Activated T-cell treated with anti-CD3 and anti-CD28 coated beads for 4 hours (primary cell): ENCODE measurements at places on chromosomes 5 and 9.

DNA sequence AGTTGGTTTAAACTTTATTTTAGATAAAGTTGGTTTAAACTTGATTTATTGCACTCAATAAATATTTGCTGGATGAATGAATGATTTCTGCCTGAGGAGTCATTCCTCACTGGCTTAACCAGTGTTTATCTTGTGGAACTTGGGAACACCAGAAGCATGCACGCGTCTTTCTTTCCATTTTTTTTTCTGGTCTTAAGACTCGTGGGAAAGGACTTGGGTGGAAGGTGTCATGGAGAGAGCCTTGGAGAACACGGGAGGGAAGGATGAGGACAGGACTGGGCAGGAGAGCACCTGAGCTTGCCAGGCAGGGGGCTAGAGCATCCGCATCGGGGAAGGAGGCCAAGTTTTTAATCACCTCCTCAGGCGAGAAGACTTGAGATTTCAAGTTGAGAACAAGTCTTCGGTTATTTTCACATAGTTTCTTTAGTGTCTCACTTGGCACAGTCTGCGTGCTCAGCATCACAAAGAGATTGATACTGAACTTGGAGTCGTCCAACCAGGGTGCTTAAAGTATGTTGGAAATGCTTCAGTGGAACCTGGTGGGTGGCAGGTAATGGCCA is 144.2 kb downstream of the PDZD2 start:
- no peak for DNase-seq

DNA sequence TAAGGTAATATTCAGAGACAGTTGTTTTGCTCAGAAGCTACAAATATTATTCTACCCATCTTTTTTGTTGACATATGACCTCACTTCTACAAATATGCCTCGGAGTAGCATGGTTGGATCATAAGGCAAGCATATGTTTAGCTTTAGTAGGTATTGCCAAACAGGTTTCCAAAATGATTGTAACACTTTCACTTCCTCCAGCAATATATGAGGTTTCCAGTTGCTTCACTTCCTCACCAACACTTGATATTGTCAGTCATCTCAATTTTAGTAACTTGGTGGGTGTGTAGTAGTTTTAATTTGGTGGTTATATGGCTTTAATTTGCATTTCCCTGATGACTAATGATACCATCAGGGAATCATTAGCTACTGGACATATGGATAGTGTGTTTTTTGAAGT is 46.7 kb downstream of the TNFSF8 start:
- no peak for DNase-seq

GRCh38 chr9:17319864-17320263 is 185.0 kb downstream of the CNTLN start:
- no peak for DNase-seq

DNA sequence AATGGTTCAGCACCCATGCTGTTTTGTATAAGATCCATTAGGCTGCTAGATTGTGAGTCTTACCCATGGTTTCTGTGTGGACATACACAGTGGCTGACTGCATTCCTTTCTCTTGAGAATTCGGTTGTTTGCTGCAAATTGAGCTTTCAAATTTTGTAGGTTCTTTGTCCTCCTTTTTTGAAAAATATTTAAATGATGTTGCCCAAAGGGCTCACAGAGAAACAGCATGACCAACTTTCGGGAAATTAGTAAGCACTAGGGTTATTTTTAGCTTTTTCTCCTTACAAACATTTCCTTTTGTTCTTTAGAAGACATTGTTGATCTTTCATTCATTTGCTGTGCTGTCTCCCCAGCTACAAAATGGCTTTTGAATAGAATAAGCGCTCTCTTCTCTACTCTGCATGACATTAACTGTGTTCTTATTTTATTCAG is 79.4 kb downstream of the NLN start:
- no peak for DNase-seq

GRCh38 chr5:103774721-103775120 is 212.1 kb upstream of the NUDT12 start:
- DNase-seq = no peak

GRCh38 chr9:131084661-131085369 is 11.5 kb upstream of the AIF1L start:
- DNase-seq = no peak

DNA sequence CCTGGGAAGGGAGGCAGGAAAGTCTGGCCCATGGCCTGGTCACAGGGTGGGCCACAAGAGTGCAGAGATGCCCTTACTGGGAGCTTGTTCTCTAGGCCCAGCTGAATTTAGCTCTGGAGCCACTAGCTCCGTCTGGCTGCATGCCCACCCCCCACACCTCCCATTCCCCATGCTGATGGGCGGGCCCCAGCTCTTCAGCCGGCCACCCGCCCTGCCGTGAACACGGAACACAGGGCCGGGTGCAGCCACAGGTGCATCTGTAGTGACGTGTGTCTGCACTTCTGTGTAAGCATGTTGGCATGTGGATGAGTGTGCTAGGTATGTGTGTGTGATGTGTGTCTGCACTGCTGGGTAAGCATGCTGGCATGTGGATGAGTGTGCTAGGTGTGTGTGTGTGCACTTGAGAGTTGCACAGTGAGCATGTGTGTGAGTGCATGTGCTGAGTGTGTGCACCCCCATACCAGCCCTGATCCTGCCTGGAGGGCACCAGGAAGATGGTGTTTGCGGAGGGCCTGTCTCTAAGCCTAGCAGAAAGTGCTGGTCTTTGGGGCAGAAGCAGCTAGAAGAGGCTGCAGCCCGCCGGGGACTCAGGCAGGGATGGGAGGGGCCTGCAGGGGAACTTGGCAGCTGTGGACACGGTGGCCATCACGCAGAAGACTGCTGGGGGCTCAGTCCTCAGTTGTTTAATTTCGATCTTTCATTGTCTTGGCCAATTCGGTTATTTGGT is 136.4 kb downstream of the CACNA1B start:
- no peak for DNase-seq

GRCh38 chr5:143402553-143403333 is 743 bp downstream of the NR3C1 start:
- peak; percentile 19 for DNase-seq

DNA sequence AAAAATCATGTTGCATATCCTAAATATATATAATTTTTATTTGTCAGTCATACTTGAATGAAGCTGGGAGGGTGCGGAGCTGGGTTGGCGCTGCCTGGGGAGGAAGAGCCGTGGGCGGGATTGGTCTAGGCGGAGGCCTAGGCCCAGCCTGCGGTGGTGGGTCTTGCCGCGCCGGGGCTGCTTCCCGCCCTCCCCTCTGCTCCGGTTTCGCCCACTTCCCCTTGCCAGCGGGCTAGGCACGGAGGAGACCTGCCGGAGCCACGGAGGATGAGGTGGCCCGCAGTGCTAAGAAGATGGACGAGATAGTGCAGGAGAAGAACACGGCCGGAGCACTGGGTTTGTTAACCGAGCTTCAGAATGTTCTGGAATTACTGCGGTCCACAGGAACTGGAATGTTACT is 54.0 kb upstream of the IGFBPL1 start:
- DNase-seq = no peak

DNA sequence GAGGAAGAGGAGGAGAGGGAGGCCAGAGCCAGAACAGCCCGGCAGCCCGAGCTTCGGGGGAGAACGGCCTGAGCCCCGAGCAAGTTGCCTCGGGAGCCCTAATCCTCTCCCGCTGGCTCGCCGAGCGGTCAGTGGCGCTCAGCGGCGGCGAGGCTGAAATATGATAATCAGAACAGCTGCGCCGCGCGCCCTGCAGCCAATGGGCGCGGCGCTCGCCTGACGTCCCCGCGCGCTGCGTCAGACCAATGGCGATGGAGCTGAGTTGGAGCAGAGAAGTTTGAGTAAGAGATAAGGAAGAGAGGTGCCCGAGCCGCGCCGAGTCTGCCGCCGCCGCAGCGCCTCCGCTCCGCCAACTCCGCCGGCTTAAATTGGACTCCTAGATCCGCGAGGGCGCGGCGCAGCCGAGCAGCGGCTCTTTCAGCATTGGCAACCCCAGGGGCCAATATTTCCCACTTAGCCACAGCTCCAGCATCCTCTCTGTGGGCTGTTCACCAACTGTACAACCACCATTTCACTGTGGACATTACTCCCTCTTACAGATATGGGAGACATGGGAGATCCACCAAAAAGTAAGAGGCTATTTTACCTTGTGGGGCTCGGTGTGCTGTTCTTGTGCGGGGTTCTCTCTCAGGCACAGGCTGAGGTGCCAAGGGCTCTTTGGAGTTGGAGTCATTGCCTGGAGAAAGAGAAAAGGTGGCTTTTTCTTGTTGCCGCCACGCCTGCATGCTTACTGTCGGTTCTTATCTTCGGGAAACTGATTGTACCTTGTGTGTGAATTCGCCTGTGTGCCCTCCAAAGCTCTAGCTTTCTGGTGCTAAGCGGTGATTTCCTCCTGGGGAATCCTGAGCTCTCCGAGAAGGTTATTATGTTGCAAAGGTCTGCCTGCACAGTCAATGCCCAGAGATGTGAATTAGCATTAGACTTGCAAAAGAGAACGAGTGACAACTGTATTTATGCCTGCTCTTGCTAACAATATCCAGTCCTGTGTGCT is at the start of gene ISL1:
ISL1 (plus strand) TSS at position 318 of the 991 bp plus-strand sequence; CDS start at position 542, 224 bp downstream.
- DNase-seq = no peak

GRCh38 chr9:129013674-129014073 is 14.5 kb downstream of the SH3GLB2 start:
- no peak for DNase-seq

DNA sequence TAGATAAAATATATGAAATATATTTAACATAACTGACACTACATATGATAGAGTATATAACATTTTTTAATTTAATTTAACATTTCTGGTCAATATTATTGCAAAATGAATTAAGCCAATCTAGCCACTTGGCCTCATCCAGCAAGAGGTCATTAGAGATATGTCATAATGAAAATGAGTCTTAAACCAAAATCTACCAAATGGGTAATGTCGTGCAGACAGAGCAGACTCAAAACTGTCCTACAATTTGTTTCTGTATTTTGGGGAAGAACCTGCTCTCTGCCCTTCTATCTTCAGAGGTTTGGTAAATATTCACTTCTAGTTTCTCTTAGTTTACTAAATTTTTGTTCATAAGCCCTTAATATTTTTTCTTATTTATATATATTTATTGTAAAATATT is 61.4 kb downstream of the ARHGEF28 start:
- no peak for DNase-seq

GRCh38 chr9:136014147-136014923 is 53.2 kb upstream of the UBAC1 start:
- no peak for DNase-seq

GRCh38 chr5:1312206-1312605 is 17.3 kb upstream of the TERT start:
- DNase-seq = no peak

DNA sequence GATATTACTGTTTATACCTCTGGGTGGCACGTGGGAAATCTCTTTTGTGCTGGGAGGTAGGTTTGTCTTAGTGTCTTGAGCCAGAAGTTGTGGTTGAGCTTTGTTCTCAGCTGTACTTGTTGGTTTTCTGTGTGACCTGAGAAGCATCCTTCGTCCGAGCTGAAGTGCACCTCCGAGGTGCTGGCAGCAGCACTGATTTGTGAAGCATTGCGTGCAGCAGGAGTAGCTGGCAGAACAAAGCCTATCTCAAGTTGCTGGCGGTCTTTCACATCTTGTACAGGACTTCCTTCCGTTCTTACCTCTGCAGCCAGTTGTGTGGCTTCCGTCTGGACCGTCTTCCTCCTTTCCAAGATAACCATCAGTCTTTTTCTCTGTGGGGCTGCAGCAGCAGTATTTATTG is 4.3 kb downstream of the PRRC2B start:
- DNase-seq = no peak

DNA sequence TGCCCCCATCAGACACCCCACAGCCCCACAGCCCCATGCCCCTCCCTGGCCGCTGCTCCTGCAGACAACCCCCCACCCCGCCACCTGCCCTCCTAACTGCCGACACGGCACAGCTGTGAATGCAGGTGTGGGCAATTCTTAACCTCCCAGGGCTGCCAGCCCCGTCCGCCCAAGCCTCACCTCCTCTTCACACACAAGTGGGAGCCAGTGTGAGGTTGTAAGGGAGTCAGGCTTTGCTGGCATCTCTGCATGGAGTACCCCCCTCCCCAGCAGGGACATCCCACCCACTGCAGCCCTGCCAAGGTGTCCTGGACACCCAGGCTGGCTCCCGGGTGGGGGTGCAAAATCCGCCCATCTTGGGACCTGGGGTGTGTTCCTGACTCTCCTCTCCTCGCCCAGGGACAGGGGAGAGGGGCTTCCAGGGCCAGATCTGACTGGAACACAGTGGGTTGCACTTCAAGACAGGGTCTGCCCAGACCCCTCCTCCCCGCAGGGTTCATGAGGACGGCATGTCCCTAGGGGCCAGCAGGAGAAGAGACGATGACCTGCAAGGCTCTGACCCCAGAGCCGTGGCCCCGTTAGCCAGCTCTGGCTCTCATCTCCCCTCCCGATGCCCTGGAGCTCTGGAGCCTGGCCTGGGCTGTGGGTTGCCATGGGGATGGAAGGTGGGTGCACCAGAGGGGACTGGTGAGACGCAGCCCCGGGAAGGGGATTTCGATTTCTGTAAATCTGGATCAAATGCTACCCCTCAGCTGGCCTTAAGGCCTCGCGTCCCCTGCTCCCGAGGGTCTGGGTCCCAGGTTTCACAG is 34.4 kb downstream of the SARDH start:
- no peak for DNase-seq

- no peak for DNase-seq
These were observed 25.6 kb downstream of the CSF2 start for GRCh38 chr5:132099076-132099748.

GRCh38 chr5:76190356-76190755 is 107.2 kb downstream of the SV2C start:
- no peak for DNase-seq

GRCh38 chr5:109823597-109823996 is 133.9 kb downstream of the MAN2A1 start:
- DNase-seq = no peak

DNA sequence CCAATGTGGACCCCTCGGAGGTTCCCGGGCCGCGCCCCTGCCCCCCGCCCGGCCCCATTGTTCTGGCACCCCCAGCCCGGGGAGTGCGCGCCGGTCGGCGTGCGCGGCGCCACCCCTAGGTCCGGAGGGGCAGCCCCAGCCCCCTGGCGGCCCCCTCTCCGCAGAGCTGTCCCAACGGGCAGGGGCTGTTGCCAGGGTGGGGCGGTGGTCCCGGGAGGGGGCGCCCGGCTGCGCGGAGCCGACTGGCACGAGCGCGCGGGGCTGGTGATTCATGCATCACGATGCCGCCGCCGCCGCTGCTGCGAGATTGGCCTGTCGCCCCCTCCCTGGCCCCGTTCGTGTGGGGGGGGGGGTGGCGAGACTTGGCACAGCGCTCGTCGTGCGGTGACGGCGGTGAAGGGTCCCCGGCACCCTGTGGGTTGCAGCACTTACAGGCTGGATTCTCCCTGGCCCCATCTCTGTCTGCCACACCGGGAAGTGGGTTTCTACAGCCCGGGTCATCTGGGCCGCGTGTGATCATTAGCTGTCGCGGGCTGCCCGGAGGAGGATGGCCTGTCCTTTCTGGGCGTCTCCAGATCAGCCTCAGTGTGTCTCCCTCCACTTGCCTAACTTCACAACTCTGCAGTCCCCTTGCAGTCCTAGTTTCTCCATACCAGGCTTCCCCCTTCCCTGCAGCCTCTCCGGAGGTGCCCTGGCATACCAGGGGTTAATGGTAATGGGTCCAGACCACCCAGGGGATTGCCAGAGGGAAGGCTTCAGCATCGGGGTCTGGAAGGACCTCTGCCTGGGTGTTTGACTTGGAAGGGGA is 858 bp downstream of the NCS1 start:
- DNase-seq = peak; percentile 63

GRCh38 chr9:73183917-73184861 is 32.5 kb downstream of the ANXA1 start:
- DNase-seq = no peak
